Stimulated activated CD4-positive, alpha-beta T cell treated with anti-CD3 and anti-CD28 coated beads, Interleukin-1b, Interleukin-23, amount 100 ng/mL, for 48 hours (primary cell): ENCODE measurements at places on chromosomes 7 and 10.

DNA sequence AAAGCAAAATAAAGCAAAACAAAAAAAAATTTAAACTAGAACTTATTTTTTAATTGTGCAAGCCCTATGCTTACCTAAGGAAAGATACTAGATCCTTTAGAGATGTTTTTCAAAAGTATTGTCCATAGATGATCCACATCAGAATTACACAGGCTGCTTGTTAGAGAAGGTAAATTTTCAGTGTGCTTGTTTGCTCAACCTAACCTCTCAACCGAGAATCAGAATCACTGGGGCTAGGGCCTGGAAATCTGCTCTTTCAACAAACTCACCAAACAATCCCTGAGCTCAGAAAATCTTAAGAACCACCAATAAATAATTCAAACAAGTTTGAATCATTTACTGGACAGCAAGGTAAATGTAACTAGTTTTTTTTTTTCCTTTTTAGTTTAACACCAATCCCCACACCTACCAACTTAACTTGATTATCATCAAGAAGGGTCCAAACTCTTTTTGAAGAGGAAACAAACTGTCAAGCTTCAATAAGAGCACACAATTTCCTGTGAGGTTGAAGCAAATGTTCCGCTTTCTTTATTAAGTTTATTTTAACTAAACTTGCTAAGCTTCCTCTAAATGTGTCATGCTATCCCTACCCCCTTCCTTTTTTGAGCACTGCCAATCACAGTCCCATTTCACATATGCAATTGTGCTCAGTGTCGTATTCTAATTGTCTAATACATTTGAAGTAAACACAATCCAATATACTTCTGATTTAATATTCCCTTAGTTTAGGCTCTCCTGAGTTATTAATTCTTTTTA, 7.4 kb upstream of the TSPAN33 start:
- DNase-seq, result no peak

DNA sequence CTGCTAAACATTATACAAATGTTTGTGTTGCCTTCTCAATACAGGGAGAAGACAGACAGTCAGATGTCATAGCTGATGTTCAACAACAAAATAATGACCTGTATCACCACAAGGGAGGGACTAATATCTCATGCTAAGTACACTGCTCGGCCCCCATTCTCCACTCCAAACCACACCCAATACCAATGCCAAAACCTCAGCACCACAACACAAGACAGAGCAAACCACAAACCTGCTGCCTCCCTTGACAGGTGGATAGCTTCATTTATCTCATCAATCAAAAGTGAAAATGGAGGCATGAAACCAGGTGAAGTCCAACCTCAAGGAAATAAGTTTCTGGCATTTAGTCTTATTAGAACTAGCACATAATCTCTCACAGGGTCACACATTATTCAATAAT, 109.5 kb downstream of the PARD3 start:
- no peak for DNase-seq

DNA sequence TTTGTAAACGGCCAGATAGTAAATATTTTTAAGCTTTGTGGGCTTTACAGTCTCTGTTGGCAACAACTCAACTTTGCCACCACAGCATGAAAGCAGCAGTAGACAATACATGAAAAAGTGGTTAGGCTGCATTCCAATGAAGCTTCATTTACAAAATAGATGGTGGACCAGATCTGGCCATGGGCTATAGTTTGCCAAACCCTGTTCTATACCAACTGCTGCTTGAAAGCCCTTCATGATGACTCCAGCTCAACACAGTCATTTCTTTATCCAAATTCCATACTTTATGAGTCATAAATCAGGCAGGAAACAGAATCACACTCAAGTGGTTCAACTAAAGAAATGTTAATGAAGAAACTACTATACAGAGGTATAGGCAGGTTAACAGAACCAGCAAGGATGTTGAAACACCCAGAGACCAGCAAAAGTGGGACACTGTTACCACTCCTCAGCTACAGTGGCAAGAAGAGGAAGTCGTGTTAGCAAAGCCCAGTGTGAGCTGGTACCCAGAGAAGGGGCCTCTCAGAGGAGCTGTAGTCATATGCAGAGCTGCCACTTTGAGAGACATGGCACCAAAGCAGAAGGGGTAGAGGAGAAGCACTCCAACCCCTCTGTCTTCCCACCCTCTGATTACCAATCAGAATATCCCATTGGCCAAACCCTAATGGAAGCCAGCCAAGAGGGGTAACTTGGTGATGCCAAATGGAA, 72.5 kb downstream of the PRLHR start:
- DNase-seq, result no peak

DNA sequence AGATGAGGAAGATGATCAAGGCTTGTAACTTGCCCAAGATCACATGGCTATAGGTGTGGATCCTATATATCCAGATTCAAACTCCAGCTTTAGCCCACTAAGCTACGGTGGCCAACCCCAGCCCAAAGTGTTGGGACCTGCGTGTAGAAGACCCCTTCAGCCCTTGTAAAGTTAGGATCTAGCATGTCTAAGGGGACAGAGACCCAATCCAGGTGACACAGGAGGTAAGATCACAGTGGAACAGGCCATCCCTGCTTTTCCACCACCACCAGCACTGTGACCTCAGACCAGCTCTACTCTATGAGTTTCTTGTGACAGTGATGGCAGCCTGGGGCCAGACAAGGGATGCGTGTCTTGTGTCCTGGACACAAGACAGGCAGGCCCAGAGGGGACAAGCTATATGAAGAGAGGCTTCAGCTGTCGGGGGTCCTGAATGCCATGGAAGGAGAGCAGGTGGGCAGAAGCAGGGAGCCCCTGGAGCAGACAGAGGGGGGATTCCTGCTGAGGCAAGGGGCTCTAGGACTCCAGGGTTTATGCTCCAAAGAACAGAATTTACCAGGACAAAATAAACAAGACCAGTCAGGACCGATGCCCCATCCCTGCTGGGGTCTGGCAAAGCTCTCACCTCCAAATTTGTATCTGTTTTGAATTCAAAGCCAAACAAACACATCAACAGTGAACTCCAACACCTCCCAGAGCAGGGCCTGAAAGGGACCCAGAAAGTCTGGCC, 10.4 kb downstream of the GPRIN2 start:
- DNase-seq, result no peak

- no peak for DNase-seq
Measured at GRCh38 chr7:94115316-94115715, 111.2 kb upstream of the BET1 start.

DNA sequence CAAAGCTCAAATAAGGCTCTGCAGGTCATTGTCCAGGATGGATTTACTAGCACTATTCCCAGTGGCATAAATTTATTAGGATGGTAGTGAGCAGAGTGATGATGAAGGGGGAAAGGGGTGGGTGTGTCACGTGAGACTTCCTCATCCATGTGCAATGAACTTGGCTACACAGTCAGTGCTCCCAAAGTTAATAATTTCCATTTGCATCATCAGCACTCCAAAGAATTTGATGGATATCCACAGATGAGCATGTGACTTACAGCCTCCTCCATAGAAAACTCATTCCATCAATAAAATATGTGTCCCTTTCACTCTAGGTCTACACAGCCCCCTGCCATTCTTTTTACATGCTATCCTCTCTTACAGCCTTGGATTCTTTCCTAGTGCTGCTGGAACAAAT, 142.6 kb upstream of the PLPP4 start:
- DNase-seq, result no peak

DNA sequence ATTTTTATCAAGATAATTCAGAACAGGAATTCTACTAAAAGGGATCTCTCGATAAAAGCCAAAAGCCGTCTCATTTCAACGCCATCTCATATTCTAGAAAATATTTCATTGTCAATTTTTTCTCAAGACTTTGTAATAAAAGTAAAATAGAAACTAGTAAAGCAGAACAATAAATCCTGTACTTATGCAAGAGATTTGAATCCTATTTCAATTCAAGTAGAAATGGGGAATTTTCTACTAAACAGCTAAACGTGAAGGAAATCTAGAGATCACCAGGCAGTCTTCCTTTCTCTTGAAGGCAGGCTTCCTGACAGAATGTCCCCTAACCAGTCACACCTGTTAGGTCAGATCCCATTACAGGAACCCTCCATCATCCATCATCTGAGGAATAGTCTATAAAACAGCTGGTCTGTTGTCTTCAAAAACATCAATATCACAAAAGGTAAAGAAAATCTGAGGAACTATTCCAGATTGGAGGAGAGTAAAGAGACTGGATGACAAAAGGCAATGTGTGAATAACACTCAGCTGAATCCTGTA, 23.7 kb downstream of the USP6NL start:
- no peak for DNase-seq

GRCh38 chr10:51384971-51385370, 310.7 kb downstream of the PRKG1 start:
- no peak for DNase-seq

- no peak for DNase-seq
Measured at GRCh38 chr10:81733542-81733941, 141.5 kb upstream of the NRG3 start.

GRCh38 chr7:151109094-151110048, 23.1 kb downstream of the AGAP3 start:
- no peak for DNase-seq

GRCh38 chr7:83457022-83457892, 191.7 kb downstream of the SEMA3E start:
- no peak for DNase-seq

DNA sequence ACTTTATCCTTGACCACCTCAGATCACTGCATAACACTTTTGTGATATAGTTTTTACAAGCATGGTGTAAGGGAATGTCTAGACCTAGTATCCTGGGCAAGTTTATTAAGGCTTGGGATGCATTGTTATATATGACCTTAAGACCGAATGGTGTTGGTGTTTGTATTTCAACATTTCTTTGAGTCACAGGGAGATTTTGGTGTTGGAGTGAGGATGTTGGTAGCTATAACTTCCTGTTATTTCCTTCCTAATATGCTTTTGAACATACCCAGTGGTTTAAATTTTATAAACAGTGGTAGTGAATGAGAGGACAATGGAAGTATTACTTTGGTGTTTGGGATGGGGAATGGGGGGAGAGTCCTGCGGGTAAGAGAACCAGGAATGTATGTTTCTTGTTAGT, 2.6 kb downstream of the EXOC4 start:
- no peak for DNase-seq

- no peak for DNase-seq
Measured at GRCh38 chr7:157158400-157158799, 19.7 kb downstream of the UBE3C start.
